ENCODE measurements at places on chromosomes 6 and 20.
A peak's percentile ranks its signal among the peaks of the same experiment; 100 is the strongest.

- DNase-seq, result no peak
Observed at GRCh38 chr20:38167851-38168760, 3.0 kb upstream of the TGM2 start.

DNA sequence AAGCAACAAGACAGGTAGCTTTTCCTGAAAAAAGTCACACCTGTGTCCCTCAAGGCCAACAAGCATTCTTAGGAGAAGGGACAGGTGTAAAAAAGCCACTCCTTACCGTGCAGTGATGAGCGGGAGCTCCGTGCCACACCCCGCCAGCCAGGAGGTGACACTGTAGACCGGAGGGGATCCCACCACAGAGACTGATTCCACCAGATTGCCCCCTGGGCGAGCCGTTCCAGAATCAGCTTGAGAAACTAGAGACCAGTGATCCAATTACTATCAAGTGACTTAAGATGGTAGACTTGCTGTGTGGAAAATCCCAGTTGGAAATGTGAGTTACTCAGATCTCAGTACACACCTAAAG lies 37.4 kb downstream of the PKHD1 start:
- no peak for DNase-seq

GRCh38 chr6:37514321-37514771 lies 14.7 kb upstream of the CCDC167 start:
- no peak for DNase-seq

DNA sequence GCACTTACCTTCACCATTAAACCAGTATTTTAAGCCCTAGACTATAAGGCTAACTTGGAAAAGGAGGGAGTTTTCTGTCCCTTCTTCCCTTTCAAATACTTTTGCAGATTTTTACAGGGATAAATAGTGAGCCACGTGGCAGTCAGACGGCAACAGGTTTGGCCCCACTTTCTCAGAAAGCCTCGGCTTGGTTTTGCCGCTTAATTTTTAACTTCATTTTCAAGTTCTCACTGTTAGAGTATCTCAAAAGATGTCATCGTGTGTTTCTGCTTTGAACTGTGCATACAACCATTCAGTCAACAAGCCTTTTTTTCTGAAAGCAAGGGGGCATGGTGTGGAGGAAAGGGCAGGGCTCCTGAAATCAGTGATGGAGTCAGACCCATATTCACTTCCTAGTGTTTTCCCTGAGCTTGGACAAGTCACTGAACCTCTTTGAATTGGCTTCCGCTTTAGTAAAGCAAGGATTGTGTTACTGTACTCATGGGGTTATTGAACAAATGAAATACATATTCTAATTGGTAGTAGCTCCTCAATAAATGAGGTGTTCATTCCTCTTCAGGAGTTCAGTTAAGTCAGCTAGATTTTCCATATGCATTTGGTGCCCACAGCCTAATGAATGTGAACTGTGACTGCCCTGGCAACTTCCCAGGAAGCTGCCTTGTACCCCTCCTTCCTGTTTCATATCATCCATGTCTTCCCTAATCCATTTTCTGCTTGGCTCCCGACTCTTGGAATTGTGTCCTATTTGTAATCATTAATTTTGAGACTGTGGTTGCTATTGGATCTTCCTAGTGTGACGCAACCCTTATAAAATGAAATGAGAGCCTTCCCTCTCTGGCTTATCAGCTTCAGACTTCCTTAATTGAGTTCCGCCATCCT lies at the start of gene SLC17A2:
Gene SLC17A2 (minus strand): TSS at position 160 of the 879 bp plus-strand sequence. CDS start 4,895 bp downstream, outside the sequence.
- DNase-seq, result no peak

GRCh38 chr6:13177664-13178063 lies 150.7 kb downstream of the TBC1D7 start:
- DNase-seq, result no peak

DNA sequence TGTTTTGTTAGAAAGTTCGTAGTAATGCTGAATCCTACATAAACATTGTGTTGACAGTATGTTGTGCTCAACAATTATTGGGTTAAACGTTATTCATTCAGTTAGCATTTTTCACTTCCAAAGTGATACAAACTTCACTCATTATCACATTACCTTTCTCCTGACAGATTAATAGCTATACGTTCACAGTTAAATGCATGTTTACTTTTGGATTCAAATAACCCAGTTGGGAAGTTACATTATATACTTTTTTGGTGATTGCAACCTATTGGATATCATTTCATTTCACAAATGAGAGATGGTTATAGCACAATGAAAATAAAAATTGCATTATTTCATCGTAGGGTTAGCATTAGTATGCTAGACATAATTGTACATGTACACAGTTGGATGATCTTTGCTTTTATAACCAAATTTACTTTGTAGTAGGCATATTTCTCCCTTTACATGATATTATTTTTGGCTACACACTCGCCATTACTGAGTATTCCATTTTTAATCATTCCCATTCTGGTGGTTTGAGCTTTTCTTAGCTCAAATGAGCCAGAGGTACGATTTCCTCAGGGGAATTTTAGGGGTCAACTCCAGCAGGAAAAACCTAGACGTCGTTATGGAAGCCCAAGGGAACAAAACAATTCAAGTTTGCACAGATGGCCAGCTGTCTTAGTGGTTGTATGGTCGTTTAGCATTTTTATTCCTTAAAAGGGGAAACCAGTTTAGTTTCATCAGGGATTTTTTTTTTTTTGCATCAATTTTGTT lies 2.1 kb upstream of the HIVEP1 start:
- peak; percentile 51 for DNase-seq

DNA sequence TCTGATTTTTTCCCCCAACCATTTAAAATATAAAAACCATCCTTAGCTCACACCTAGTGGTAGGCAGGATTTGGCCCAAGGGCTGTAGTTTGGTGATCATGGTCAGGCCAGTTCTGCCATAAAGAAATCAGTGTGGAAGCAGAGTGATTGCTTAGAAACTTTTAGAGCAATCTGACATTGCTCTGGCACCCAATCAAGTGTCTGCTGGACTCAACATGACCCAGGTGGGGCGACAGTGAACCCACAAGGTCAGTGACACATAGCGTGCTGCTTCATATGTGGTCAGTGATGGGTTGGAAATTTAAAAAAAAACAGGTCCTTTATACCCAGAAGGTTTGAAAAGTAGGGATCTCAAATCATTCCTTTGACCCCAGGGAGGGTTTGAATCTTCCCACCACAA lies 107.9 kb downstream of the BANF2 start:
- no peak for DNase-seq

DNA sequence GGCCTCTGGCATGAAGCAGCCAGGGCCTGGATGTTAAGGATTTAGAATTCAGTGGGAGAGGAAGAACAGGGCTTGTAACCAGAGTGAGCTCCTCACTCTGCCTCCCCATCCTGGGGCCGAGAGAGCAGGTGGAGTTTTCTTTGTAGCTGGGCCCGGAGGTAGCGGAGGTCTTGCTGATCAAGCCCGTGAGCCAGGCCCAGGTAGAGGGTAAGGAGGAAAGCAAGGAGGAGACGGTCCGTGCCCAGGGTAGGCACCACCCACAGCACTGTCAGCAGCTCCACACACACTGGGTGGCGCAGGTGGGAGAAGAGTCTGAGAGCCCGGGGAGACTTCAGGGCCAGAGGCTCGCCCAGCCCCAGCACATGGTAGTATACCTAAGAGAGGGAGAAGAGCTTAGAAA lies 2.1 kb upstream of the PPP1R18 start:
- peak; percentile 70 for DNase-seq

GRCh38 chr6:113903666-113904330 lies 46.7 kb downstream of the MARCKS start:
- DNase-seq, result no peak

GRCh38 chr6:136771306-136771705 lies 21.0 kb downstream of the MAP3K5 start:
- DNase-seq, result no peak

DNA sequence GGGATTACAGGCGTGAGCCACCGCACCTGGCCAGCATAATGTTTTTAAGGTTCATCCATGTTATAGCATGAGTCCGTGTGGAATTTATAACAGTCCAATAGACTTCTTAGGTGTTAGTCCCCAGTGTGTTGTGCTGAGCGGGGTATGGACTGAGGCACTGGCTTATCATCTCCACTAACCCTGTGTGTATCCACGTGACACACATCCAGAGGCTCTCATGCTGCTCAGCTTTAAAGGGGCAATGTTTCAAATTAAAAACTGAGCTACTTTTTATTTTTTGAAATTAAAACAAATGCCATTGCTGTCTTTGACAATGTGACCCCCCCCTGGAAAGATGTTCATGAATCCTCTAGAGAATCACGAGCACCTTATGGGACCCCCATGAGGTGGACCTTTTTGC lies 54.3 kb upstream of the TRERF1 start:
- DNase-seq, result no peak

DNA sequence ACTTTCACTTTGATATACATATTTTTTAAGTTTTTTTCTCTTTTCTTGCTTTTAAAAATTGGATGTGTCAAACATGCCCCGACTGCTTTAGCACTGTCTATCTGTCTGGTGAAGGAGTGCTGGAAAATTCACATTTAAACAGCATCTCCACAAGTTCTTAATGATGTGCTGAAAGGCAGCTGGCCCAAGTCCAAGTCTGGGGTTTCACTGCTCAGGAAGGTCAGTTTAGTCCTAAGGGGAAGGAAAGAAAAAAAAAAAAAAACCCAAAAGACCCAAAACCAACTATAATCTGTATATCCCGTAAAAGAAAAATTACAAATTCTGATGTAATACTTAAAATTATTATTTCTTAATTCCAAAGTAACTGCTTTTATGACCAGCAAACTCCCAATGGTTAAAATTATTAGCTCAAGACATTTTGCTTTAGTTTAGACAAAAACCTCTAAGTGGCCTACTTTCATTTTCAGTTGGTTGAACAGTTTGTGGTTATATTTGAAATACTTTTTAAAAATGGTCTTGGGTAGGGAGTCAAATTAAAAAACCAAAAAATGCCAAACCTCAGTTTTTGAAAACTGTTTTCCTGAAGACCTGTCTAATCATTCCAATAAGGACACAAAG lies 79.5 kb upstream of the PREP start:
- DNase-seq, result no peak

DNA sequence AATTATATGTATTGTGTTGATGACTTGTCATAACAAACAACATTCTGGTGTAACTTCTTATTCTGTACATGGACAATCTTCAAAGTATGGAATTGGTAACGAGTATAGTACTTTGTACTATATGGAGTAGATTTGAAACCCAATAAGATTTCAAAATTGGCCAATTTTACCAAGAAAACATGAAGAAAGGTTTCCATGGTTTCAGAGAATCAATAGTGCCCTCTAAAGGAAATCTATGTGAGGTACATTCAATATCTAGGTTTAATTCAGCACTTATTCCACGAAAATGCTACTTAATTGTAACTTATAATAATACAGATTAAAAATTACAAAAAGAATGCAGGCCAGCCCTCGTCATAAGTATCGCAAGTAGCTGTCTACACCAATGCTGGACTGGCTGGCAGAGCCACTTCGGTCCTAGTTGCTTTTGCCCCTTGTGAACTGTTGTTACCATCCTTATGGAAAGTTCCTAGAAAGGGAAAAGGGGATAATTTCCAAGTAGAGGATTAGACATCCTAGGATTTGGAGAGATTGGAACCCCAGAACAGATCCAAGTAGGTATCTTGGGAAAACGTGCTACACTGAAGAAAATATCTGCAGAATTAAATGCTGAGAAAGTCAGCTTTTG lies 70.9 kb downstream of the LCA5 start:
- DNase-seq, result peak; percentile 45

GRCh38 chr6:129253727-129254126 lies 370.8 kb downstream of the LAMA2 start:
- no peak for DNase-seq

DNA sequence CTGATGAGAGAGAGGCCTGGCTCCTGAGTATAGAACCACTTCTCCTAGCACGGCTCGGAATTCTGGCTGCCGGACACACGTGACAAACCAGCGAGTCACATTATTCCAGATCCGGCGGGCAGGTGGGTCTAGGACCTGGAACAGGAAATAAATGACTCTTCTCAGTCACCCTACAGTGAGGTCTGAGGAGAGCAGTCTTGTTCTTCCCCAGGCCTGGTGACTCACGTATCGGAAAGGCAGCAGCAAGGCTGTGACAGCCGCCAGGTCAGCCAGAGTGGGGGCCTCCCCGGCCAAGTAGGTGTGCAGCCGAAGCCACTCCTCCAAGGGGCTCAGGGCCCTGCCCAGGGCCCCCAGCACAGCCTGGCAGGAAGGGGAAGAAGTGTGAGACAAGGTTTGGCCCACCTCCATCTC lies 2.8 kb downstream of the VARS1 start:
- DNase-seq, result no peak

- no peak for DNase-seq
Observed at GRCh38 chr6:38151580-38152500, 332.3 kb downstream of the ZFAND3 start.

- DNase-seq, result peak; percentile 36
Observed at GRCh38 chr6:30507849-30508827, 18.8 kb downstream of the HLA-E start.

GRCh38 chr6:108594151-108594550 lies 33.4 kb downstream of the FOXO3 start:
- DNase-seq, result no peak

- no peak for DNase-seq
Observed at GRCh38 chr20:48957053-48957481, 35.6 kb downstream of the ARFGEF2 start.

DNA sequence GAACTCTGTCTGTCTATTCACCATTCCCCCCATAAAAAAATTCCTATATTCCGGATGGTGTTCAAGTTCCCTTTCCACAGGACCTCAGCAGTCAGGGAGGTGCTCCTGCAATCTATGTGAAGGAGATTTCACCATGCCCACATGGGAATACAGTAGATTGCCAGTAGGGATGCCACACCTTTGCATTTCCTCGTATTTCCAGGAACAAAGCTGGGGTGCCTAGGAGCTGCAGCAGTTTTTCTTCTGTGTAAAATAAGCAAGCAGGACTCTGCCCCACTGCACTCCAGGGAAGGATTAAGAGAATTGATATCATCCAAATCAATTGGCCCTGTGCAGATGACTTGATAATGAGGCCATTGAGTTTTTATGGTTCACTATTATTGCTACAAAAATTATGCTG lies 7.4 kb upstream of the KIF16B start:
- DNase-seq, result no peak

GRCh38 chr6:118401325-118401975 lies 146.6 kb upstream of the PLN start:
- no peak for DNase-seq

DNA sequence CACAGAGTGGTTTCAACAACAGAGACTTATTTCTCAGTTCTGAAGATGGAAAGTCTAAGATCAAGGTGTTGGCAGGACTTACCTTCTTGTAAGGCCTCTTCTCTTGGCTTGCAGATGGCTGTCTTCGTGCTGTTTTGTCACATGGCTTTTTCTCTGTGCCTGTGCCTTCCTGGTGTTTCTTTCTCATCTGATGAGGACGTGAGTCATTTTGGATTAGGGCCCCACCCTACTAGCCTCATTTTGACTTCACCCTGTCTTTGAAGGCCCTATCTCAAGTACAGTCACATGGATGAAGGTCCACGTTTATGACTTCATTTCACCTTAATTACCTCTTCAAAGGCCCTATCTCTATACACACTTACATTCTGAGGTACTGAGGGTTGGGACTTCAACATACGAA lies 41.4 kb upstream of the LAMA2 start:
- DNase-seq, result no peak

DNA sequence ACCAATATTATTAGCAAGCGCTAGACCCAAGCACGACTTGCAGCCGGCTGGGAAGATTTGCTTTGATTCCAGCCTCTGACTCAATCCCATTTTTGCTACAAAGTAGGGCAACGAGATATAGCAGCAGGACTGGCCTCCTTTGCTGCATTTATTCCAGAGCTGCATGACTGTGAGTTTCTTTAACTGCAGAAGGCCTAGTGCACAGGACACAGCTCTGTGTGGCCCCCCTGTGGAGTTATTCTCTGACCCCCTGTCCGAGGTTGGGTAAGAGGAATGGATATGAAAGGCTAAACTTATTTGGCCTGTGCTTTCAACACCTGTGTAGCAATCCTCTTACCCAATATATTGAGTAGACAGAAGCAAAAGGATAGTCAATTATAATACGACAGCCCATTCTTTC lies 133.3 kb upstream of the SPTLC3 start:
- no peak for DNase-seq

Measured in NAMALWA (cell line).